ENCODE measurements at places on chromosomes 6 and 20. TPM values are rescaled to one million over a fixed set of nuclear protein-coding genes. Genes with fewer than 3 reads are reported as not detected.

GLP1R gene
- 0.06 TPM for total RNA-seq

DNA sequence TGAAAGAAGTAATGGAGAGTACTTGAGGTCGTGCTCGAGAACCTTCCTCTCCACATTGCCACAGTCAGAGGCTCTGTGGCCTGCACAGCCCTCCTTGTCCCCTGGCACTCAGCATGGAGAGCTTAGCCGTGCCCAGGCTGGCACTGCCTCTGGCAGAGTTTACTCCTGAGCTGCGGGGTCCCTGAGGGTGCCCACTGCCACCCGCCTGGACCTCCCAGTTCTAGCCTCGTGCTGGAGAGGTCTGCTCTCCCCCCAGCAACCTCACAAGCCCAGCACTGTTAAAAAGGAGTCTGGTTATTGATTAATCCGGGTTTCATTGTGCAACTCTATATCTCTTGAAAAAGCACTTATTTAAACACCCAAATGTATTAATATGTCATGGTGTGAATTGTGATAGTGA is 226.8 kb downstream of the TMEM242 start:
- no peak for DNase-seq

DNA sequence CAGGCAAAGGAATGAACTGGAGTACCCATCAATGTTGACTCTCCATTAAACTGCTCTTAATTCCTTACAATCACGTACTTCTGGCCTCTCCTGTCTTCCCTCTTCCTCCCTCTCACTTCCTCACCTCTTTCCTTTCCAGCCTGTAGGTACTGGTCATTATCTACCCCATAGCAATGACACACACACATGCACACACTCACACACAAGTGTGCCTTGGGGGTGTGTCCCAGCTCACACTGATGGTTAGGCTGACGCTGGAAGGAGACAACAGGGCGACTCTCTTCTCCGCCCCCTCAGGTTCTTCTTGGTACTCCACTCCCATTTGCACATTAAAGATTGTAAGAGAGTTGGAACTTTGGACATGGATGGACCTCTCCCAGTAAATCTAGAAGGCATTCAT is 14.0 kb upstream of the SERPINB9 start:
- no peak for DNase-seq

IL17A gene
- not detected for total RNA-seq

- DNase-seq, result no peak
These were observed 936.7 kb upstream of the CITED2 start for GRCh38 chr6:140311146-140311545.

GRCh38 chr20:35571555-35571954 is 29.7 kb downstream of the ERGIC3 start:
- no peak for DNase-seq

GRCh38 chr20:10665027-10665561 is 8.7 kb downstream of the JAG1 start:
- DNase-seq, result no peak

- DNase-seq, result no peak
These were observed 76.5 kb downstream of the MBOAT1 start for GRCh38 chr6:20135677-20136268.

- DNase-seq, result no peak
These were observed 6.1 kb downstream of the NINL start for GRCh38 chr20:25579081-25579770.

- DNase-seq, result no peak
These were observed 12.2 kb downstream of the LAMA5 start for GRCh38 chr20:62354811-62355341.

GRCh38 chr6:130661077-130661476 is 166.1 kb upstream of the SMLR1 start:
- no peak for DNase-seq

MPIG6B gene
- 0.37 TPM for total RNA-seq

PRR3 gene
- 8.0 TPM for total RNA-seq

- DNase-seq, result no peak
These were observed 123.5 kb downstream of the LAMP5 start for GRCh38 chr20:9637889-9638288.

DNA sequence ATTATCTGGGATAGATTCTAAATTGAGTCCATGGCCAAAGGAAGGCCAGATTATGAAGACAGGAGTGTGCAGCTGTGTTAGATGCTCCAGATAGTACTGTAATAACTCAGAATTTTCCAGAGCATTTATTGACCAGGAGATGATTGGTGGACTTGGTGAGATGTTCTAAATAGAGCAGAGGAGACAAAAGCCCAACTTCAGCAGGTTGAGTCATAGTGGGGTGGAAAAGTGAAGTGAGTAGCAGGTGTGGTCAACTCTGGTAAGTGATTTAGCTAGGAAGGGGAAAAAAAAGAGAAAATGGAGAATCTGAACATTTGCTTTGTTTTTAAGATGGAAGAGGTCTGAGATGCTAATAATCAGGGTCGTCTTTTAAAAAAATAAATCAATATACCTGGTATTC is 227.4 kb downstream of the TMEM200A start:
- no peak for DNase-seq

DNA sequence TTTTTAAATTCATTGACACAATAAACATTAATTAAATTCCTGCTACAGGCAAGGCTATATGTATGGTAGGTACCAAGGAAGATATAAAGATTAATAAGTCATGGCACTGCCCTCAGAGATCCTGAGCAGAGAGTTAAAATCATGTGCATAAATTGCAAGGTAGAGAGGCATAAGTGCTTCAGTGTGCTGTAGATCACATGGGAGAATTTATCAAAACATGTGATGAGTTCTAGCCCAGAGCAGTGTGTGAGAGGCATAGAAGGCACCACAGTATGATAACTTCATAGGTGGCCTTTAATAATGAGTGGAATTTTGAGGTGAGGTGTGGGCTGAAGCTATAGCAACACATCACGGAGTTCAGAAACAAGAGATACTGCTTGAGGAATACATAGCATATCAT is 465.9 kb upstream of the RNF217 start:
- no peak for DNase-seq

DNA sequence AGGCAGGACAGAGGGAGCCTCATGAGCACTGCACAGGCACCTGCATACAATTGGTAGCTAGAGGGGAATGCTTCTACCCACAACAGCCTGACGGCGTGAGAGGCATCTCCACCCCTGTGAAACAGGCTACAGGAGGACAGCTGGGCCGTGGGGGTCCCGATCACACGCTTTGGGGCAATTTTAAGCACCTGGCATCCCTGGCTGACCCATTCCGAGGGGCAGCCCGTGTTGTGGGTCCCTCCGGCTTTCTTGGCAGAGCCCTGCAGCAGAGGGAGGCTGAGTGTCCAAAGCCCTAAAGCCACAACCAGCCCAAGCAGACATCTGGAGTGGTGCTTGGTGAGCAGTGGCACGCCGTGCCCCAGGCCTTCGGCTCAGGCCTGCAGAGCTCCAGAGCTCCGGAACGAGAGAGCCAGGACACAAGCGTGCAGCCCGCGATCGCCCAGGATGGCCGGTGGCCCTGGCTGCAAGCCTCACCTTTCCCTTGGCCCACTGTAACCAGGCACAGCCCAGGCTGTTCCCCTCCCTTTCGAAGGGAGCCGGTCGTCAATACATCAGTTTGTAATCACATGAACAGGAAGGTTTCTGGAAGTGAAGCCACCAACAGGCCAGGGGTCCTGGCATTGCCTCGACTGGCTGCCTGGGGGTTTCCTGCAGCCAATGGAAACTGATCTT is 81.4 kb downstream of the DLL1 start:
- peak; percentile 5 for DNase-seq

- no peak for DNase-seq
These were observed 994.0 kb downstream of the GRIK2 start for GRCh38 chr6:102387326-102388033.

DNA sequence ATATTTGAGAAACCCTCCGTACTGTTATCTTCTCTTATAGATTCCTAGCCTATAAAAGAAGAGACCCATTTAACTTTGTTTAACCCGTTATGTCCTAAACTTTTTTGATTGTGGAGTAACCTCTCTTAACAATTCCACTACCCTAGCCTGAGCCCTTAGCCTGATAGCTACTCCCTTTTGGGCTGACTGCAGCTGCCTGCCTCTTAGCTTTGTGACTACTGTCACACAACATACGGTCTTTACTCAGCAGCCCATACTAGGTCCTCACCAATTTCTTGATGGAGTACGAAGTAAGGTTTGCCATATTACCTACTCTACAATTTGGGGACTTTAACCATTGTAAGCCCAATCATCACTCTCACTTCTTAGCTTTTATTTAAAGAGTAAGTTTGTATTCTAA is 72.7 kb downstream of the QRSL1 start:
- no peak for DNase-seq

LGSN gene
- total RNA-seq, result 0.06 TPM

- no peak for DNase-seq
These were observed 543.6 kb downstream of the GRIK2 start for GRCh38 chr6:101937108-101937507.

C6orf15 gene
- not detected for total RNA-seq

DNA sequence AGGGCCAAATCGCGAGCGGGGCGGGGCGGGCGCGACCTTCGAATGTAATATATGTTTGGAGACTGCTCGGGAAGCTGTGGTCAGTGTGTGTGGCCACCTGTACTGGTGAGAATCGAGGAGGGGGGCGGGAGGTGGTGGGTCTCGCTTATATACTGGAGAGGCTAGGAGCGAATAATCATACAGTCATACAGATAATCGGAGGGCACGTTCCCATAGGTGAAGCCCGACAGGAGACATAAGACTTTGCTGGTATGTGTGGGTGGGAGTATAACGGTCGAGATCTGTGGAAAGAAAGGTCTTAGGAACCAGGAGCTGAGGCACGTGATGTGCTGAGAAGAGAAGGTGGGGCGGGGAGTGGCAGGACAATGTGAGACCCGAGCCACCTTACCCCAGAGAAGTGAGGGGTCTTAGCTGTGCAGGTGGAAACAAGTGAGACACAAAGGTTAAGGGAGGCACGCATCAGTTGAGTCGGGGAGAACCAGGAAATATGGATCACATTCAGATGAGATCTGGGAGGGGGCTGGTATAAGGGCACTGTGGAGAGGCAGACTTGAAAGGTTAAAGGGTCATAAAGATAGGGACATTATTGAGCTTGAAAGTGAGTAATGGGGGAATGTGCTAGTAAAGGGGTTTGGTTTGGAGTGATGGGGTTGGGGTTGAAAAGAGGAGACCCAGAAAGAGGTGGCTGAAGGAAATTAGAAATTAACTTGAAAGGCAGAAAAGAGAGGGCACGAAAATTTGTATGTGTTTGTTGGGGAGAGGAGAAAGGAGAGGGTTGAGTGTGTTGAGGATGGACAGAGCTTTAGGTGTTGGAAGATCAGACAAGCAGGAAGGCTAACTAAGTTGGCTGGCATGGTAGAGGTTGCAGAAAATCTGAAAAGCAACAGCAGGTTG is 589 bp downstream of the RNF5 start:
- DNase-seq, result no peak

RAD21L1 gene
- total RNA-seq, result not detected
